A549 treated with GW870086 at 1 μM for 4 hours (cell line): ENCODE measurements at places on chromosomes 4 and X. TPM values are rescaled to one million over a fixed set of nuclear protein-coding genes. Genes with fewer than 3 reads are reported as not detected.

The WFS1 gene
- 10.1 to 13.6 TPM (median 13.4 TPM) in 5 replicates for total RNA-seq

The TMPRSS11A gene
- total RNA-seq, result not detected in 5 replicates

The VCX2 gene
- total RNA-seq, result not detected in 5 replicates

The FATE1 gene
- total RNA-seq, result not detected in 5 replicates

The LAGE3 gene
- 57.7 to 70.9 TPM (median 68.2 TPM) in 5 replicates for total RNA-seq

The BANK1 gene
- total RNA-seq, result 0.94 to 1.3 TPM (median 1.1 TPM) in 5 replicates

The POLN gene
- total RNA-seq, result 0.37 to 0.92 TPM (median 0.70 TPM) in 5 replicates

The MAMLD1 gene
- total RNA-seq, result 5.5 to 6.2 TPM (median 5.9 TPM) in 5 replicates

The SLC4A4 gene
- total RNA-seq, result 0.91 to 1.7 TPM (median 1.2 TPM) in 5 replicates

The SMIM31 gene
- 0.31 TPM in 1 of 5 replicates, not detected in the others for total RNA-seq

The PNMA5 gene
- not detected in 5 replicates for total RNA-seq

The SHOX gene
- total RNA-seq, result not detected in 5 replicates

The UNC5C gene
- not detected in 5 replicates for total RNA-seq

The UBA6 gene
- 14.2 to 18.4 TPM (median 15.9 TPM) in 5 replicates for total RNA-seq
